Activated naive CD8-positive, alpha-beta T cell treated with anti-CD3 and anti-CD28 coated beads for 36 hours (primary cell): ENCODE measurements at places on chromosomes 3 and 15.
A peak's percentile ranks its signal among the peaks of the same experiment; 100 is the strongest.

GRCh38 chr15:56939257-56939656 is 20.8 kb downstream of the TCF12 start:
- no peak for DNase-seq

- DNase-seq = no peak
These were observed 143.8 kb downstream of the NEO1 start for GRCh38 chr15:73196113-73196512.

DNA sequence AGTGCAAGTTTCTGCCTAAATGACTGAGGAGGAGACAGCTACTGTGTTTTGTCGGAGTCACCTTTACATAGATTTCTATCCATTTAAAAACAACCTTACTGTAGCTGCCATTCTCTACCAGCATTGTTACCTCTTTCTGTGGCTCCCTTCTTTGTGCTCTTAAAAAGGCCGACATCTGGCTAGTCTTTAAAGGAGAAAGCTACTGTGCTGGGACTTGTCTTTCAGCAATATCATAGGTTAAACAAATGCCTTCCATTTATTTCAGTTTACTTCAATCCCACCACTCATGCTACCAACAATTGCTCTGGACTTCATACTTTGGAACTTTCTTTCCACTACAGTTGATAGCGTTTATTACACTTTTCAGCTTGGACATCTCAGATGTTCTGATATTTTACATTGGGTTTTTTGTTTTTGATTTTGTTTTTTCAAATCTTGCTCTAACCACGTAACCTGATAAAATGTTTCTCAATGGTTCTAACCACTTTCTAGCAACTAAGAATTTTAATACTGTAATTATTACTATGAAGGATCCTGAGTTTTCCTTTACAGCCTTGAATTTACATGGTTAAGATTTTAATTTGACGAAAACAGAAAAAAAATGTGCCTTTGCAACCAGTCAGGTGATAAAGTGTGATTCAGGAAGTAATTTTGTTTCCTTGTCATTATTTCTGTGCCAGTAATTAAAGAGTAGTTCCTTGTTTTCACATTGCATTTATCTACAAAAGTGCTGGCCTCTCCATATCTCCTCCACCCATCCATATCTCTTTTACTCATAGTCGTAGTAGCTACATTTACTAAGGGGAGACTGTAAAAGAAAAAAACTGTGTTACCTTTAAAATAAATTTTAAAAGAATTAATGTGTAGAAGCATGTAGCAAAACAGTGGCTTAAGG is 1.3 kb upstream of the CBLB start:
- no peak for DNase-seq

DNA sequence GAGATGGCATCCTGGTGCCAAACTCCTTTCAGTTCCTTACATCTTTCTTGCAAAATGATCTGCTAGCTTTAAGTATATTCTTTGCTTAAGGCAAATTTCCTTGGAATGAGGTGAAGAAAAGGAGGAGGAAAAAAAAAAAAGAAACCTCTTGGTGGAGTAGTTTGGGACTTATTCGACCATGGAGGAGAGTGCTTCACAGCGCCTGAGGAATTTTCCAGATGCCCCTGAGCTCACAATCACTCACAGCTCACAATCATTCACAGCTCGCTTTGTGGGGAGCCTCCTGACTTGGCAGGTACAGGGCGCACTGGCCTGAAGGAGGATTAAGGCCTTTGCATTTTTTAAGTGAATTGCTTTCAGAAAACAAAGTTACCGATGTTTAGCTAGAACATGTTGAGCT is 53.9 kb downstream of the BOC start:
- DNase-seq = no peak

GRCh38 chr3:188400494-188401243 is 246.7 kb downstream of the LPP start:
- DNase-seq = peak; percentile 26

DNA sequence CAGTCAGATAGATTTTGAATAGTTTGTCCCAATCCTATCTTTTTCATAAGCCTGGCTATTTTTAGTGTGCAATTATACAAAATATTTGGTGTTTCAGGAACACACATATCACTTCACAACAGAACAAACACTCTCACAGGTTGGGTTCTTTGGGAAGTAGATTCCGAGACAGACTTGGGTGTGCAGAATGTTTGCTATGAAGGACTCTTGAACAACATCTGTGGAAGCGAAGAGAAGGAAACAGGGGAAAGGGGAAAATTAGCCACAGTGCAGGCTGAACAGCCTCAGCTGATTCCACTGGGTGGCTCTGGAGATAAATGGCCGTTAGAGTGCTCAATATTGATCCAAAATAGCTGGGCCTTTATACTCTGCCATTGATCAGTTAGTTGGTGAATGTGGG is 61.8 kb downstream of the GUCA1C start:
- DNase-seq = no peak

- no peak for DNase-seq
These were observed 100.5 kb downstream of the XXYLT1 start for GRCh38 chr3:195170496-195170895.

GRCh38 chr15:70669006-70669602 is 94.3 kb downstream of the UACA start:
- DNase-seq = no peak

- DNase-seq = no peak
These were observed 74.3 kb downstream of the TCF12 start for GRCh38 chr15:56992725-56993124.

GRCh38 chr3:71339049-71339448 is 244.5 kb downstream of the FOXP1 start:
- DNase-seq = no peak

DNA sequence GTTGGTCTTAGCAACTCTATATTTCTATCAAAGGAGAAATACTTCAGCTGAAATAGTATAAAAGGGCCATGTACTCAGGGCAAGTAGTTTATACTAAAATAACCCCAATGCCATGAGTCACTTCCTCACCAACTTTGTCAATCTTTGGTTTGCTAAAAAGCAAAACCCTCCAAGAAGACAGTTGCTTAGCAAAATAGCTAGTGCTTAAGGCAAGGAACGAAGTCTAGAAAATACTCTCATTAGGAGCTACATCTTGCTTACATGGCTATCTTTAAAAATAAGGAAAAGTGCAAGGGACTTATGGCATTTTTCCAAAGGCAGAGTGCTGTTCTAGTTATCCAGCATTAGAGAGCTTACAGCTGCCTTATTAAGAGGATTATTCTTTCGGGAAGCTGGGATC is 28.4 kb downstream of the P3H2 start:
- no peak for DNase-seq

- no peak for DNase-seq
These were observed 454.8 kb downstream of the SHQ1 start for GRCh38 chr3:72393455-72393854.

DNA sequence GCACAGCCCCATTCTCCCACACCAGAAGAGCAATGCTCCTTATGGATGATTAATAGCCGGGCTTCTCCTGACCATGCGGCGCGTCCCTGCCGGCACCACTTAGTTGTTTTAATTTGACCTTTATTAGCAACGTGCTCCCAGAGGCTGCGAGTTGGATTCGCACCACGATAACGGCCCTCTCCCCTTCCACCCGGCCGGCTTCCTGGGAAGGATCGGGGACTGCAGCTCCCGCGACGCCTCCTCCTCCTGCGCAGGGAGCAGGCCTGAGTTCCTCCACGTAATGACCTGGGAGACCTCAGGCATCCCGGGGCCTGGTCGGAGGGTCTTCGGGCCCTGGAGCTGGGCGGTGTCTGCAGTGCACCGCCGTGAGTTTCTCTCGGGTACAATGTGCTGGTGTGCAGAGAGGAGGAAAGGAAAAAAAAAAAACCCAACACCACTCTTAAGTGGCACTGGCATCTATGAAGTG is 243.3 kb upstream of the TOPAZ1 start:
- no peak for DNase-seq

DNA sequence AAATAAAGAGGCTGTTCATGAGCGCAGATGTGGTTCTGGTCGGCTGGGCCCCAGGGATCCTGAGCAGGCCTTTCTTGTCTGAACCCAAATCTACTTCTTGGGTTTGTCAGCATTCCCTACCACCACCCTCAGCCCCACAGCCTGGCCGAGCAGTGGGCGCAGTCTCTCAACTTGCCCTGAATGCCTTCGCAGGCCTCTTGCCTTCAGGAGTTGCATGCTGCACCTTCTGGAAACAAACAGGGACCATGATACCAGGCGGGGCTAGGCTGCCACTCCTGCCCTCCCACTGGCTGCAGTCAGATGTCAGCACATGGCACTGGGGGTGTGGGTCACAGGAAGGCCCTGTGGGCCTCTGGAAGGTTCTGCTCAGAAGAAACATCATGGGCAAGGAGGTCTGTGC is 13.2 kb upstream of the C15orf39 start:
- no peak for DNase-seq

- no peak for DNase-seq
These were observed 369.5 kb downstream of the CNTN6 start for GRCh38 chr3:1462371-1462770.

DNA sequence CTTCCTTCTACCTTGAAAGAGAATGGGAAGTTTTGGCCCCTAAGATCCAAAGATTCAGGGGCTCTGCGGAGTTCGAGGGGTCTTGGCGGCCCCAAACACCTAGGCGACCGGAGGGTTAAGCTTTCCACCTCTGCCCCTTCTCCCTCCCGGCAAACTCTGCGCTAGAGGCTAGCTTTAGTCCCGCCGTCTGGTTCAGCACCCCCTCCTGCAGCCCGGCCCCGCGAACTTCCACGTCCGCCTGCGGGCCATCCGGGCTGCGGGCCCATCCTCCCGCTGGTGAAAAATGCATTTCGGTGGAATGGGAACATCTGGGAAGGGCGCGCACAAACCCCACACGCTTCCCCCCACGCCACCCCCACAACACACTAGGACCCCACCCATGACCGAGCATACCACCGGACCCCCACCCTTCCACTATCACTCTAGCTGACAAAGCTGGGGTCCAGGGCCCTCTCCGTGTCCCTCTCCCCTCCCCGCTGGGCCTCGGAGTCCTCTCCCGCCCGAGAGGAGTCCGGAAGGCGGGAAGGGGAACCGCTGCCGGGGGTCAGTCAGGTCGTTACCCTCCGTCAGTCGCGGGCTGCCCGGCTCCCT is 1.0 kb downstream of the SHOX2 start:
- DNase-seq = no peak

GRCh38 chr15:27592036-27592760 is 506.9 kb downstream of the OCA2 start:
- no peak for DNase-seq

GRCh38 chr3:40851836-40852235 is 327.1 kb downstream of the ZNF621 start:
- no peak for DNase-seq

GRCh38 chr3:47266709-47267489 is 15.7 kb downstream of the KIF9 start:
- DNase-seq = peak; percentile 55

GRCh38 chr15:68818769-68819494 is 1.8 kb downstream of the ANP32A start:
- peak; percentile 51 for DNase-seq
